Activated CD4-positive, alpha-beta T cell treated with anti-CD3 and anti-CD28 coated beads for 24 hours (primary cell): ENCODE measurements at places on chromosomes 13 and 19.

DNA sequence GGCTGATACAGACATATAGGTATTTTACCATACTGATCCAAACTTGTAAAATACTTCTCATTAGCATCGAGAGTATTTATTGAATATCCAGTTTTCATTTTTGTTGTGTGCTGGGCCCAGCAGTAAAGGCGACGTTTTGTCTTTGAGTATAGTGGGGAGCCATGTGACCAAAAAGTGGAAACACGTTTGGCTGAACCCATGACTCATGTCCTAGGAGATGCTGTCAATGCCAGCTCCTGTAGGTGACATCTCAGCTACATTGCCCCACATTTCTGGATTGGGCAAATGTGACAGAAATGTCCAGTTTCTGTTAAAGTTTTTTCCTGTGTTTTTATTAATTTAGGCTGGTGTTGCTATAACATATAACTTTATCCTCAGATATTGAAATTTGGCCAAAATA lies 26.1 kb upstream of the GTF3A start:
- DNase-seq: no peak

DNA sequence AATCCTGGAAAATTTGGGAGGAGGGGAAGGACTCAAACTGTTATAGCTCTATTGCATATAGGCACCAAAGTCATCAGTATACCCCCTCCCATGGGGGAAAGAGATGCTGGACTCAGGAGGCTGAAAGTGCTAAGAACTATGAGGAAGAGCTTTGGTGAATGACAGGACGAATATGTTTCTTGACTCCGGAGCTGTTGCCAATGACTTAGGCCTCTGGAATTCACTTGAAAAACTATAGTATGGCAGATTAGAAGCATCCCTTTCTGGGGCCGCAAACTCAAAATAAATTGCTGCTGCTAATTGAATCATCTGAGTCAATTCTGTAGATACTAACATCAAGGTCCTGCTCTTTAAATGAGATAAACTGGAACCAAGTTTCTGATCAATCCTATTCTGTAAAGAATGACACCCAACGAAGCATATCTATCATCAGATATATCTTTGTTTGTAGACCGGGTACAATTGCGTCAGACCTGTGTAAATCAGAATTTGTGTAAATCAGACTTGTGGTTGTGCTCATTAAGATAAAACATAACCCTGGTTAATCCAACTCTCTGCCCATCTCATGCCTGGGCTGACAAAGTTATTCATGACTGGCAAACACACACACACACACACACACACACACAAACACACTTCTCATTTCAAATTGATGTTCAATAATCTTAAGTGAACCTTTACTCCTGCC lies 1793.8 kb upstream of the PCDH20 start:
- no peak for DNase-seq

DNA sequence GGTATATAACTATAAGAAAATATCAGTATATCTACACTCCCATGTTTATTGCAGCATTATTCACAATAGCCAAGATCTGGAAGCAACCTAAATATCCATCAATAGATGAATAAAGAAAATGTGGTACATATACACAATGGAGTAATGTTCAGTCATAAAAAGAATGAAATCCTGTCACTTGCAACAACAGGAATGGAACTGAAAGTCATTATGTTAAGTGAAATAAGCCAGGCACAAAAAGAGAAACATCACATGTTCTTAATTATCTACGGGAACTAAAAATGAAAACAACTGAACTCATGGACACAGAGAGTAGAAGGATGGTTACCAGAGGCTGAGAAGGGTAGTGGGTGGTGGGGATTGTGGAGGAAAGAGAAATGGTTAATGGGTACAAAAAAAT lies 665.2 kb downstream of the TBC1D4 start:
- no peak for DNase-seq

DNA sequence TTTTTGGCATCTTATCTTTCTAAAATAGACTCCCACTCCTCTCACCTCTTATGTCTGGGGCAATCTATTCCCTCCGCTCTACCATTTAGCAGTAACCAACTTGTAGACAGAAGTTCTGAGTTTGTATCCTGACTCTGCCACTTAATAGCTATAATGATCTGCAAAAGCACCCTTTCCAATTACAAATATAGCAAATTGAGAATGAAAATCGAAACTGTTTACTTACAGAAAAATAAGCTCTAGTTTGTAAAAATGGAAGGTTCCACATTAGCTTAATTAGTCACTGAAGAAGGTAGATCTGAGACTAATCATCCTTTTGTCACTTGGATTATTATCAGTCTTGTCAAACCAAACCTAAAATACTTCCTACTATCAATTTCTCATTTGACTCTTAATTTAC lies 409.3 kb downstream of the DIAPH3 start:
- no peak for DNase-seq

- no peak for DNase-seq
Observed at GRCh38 chr13:113775451-113776145, 16.6 kb downstream of the TMEM255B start.

GRCh38 chr19:56245121-56245740 lies 27.3 kb upstream of the EDDM13 start:
- DNase-seq: no peak

GRCh38 chr19:45492627-45493470 lies 4.0 kb downstream of the RTN2 start:
- DNase-seq: no peak

- no peak for DNase-seq
Observed at GRCh38 chr19:41537789-41538188, 38.2 kb upstream of the CEACAM21 start.

GRCh38 chr13:27379694-27380641 lies 44.5 kb upstream of the GTF3A start:
- DNase-seq: peak; percentile 31

DNA sequence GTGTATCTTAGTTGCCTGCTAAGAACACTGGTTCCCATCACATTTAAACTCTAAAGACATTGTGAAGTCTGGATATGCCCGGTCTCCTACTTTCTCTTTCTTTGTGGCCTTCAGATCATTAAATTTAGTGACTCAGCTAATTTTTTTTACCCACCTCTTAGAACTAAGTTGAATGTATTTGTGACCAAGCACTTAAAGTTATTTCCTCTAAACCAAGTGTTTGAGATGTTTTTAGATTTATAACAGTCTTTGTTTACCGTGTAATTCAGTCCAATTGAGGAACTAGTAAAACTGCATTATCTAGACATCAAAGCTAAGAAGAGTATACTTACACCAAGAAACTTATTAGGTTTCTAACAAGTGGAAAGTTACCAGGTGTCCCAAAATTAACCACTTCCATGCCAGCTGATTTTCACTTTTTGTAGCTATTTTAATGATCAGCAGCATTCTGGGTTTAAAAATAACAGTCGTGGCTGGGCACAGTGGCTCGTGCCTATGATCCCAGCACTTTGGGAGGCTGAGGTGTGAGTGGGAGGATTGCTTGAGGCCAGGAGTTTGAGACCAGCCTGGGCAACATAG lies 53.1 kb downstream of the ARHGAP35 start:
- no peak for DNase-seq

DNA sequence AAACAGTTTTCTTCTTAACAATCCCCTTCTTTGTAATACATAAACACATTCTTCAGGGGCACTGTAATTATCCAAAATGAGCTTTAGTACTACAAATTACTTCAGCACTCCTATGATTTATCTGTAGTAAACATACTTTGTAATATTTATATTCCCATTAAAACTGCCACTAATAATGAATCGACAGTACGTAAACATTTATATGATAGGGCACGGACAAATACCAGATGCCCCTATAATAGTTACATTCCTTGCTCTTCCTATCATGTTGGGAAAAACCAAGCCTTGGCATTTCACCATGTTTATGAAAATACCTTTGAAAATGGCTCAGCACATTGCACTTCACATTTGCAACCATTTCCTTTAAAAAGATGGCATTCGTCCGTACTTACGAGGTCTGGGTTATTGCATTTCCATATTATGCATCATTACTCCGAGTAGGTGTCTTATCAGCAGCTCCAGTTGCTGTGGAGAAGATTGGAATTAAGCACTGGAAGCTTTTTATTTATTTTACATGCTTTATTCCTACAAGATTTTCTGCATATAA lies 1043.4 kb downstream of the DIAPH3 start:
- no peak for DNase-seq

DNA sequence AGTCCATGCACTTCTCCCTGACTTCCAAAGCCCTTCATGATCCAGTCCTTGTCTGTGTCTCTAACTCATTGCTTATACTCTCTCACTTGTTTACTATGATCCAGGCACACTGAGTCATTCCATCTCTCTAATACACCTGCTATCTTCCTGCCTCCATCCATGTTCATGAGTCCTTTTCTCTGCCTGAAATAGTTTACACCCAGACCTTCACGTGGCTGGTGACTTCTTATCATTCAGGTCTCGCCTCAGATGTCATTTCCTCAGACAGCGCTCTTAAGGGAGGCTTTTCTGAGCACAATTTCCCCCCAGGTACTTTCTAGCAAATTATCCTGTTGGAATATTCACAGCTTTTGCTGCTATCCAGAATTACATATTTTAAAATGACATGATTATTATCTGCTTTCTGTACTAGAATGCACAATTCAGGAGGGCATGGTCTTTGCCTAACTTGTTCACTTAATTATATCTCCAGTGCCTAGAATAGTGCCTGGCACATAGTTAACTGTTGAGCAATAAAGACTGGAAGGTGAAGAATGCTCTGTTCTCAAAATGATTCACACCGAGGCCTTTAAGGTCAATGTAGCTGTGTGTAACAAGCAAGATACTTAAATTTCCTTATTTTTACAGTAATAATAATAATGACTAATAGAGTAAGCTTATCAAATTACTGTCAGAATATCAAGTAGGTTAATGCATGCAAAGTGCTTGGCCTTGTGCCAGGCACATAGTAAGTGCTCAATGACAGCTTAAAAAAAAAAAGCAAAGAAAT lies 183.7 kb upstream of the SPRY2 start:
- DNase-seq: no peak

GRCh38 chr19:41638641-41639081 lies 11.8 kb upstream of the CEACAM4 start:
- DNase-seq: no peak

GRCh38 chr13:50378509-50379044 lies 363.3 kb downstream of the KCNRG start:
- no peak for DNase-seq

DNA sequence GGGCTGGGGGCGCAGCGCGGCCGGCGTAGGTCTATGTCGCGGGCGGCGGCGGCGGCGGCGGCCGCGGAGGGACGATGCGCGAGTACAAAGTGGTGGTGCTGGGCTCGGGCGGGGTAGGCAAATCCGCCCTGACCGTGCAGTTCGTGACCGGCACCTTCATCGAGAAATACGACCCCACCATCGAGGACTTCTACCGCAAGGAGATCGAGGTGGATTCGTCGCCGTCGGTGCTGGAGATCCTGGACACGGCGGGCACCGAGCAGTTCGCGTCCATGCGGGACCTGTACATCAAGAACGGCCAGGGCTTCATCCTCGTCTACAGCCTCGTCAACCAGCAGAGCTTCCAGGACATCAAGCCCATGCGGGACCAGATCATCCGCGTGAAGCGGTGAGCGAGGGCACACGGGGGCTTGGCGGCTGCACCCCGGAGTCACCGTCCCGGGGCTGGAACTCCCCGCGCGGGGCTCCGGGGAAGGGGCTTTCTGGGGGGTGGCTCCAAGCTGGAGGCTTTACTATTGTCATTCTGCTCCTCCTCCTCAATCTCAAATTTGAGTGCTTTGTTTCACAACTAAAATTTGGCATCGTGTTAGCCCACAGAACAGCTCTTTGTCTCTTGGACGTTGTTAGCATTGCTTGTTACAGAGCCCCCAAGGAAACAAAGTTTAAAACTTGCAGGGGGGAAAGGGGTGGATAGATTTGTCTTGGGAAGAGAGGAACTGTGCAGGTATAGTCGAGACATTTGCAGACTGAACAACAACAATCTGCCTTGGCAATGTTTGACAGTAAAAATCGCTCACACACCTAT lies 630 bp downstream of the RAP2A start:
- peak; percentile 14 for DNase-seq

GRCh38 chr13:54029226-54029625 lies 1000.6 kb downstream of the OLFM4 start:
- no peak for DNase-seq

- no peak for DNase-seq
Observed at GRCh38 chr13:28967029-28967915, 147.1 kb downstream of the MTUS2 start.

- DNase-seq: no peak
Observed at GRCh38 chr13:106373304-106373988, 162.0 kb downstream of the EFNB2 start.

DNA sequence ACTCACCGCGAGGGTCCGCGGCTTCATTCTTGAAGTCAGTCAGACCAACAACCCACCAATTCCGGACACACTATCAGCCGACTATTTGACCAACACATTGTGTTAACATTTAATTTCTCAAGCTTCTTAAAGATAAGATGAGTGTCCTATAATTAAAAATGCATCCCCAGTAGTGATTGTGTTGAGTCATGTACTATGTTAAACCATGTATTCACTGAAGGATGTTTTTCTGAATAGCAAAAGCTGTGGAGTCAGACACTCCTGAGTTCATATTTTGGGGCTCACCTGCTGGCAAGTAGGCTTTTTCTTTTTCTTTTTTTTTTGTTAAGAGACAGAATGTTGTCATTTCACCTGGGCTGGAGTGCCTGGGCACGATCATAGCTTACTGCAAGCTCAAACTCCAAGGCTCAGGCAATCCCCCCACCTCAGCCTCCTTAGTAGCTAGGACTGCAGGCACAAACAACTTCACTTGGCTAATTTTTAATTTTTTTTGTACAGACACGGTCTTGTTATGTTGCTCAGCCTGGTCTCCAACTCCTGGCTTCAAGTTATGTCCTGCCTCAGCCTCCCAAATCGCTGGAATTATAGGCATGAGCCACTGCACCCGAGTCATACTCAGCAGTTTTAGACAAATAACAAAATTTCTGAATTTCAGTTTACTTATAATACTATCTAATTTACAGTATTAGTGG lies 606.9 kb downstream of the PCDH9 start:
- DNase-seq: no peak

GRCh38 chr19:15642807-15643206 lies 2.1 kb downstream of the CYP4F3 start:
- no peak for DNase-seq

DNA sequence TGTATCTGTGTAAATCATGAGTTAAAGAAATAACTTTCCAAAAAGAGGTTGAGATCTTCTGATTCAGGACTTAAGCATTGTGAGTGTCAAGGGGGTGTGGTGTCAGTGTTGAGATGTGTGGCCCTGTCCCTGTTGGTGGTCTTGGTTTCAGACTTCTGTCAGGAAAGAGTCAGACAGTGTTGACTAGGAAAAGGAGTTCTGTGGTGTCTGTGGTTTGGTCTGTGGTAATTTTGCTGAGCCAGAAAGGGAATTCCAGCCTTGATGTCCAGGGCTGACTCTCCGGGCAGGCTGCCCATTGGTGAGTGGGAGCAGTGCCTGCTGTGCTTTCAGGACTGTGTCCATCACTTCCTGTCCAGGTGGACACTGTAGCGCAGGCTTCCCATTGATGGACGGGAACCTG lies 39.8 kb upstream of the IGFL4 start:
- no peak for DNase-seq
